ENCODE measurements at places on chromosomes 6 and 20. TPM values are rescaled to one million over a fixed set of nuclear protein-coding genes. Genes with fewer than 3 reads are reported as not detected.
A peak's percentile ranks its signal among the peaks of the same experiment; 100 is the strongest.

DNA sequence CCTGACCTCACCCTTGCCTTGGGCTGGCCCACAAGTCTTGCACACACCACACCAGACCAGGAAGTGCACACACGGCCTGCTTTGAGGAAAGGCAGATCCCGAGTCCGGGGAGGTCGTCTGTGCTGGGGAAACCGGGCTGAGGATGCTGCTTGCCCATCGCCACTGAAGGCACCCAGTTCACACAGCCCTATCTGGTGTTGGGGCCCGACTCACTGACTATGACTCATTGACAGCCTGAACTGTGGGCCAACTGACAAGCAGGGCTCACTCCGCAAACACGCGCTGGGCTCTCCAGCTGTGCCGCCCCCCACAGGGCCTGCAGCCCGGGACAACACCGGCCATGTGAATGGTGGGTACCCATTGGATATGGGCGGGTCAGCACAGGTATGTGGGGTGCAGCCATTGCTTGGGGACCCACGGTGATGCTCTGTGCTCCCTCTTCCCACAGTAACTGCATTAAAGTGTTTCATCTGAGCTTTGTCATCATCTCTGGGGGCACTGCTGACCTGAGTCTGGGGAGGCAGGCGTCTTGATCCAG is 1.6 kb downstream of the SAMD10 start:
- no peak for DNase-seq

DNA sequence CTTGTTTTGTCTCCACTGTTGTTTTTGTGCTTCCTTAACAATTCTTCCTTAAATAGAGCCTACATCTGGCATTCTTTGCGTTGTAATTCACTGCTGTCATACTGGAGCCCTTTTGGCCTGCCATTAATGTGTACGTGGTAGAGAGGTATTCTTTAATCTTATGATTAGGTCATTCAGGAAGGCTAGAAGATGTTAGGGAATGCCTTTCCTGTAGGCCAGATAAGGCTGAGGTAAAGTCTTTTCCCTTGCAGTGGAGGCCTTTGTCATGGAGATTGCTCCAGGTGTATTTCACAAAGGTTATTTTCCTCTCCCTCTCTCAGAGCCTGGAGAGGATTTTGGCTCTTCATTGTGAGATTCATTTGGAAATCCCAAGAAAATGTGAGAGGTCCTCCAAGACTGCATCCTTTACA is 146.9 kb downstream of the FUT9 start:
- no peak for DNase-seq

DNA sequence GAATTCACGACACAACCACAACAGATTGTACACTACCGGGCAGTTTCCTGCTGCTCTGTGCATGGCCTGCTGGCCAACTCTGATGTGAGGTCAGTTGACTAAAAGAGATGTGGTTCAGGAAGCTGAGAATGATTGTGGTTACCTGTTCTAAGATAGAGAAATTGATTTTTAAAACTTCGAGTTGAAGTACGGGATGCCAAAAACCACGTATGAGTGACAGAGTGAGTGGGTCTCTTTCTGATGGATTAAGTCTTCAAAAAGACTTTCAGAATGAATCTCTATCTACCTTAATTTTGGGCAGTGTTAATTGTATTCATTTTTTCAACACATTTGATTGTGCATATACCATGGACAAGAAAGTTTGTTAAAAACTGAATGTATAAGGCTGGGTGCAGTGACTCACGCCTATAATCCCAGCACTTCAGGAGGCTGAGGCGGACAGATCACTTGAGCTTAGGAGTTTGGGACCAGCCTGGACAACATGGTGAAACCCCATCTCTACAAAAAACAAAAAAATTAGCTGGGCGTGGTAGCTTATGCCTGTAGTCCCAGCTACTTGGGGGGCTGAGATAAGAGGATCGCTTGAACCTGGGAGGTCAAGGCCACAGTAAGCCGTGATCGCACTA is 121.2 kb downstream of the SGK1 start:
- DNase-seq = no peak

DNA sequence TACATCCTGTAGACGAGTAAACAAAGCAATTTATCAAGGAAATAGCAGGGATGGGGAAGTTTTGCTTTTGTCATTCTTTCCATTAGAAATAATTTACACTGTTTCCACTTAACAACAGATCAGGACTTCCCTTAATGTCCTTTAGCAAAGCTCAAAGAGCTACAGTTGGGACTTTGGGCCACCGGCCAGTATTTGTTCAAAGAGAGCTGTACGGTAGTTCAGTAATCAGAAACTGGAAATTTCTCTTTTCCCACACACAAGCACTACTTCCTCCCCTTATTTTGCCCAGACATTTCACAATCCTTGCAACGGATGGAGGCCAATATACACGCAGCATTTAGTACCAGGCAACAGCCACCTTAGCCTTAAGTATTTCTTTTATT is 12.1 kb upstream of the HINT3 start:
- DNase-seq = no peak

- DNase-seq = peak; percentile 69
These were observed 607.1 kb downstream of the COL12A1 start for GRCh38 chr6:74598462-74599393.

DNA sequence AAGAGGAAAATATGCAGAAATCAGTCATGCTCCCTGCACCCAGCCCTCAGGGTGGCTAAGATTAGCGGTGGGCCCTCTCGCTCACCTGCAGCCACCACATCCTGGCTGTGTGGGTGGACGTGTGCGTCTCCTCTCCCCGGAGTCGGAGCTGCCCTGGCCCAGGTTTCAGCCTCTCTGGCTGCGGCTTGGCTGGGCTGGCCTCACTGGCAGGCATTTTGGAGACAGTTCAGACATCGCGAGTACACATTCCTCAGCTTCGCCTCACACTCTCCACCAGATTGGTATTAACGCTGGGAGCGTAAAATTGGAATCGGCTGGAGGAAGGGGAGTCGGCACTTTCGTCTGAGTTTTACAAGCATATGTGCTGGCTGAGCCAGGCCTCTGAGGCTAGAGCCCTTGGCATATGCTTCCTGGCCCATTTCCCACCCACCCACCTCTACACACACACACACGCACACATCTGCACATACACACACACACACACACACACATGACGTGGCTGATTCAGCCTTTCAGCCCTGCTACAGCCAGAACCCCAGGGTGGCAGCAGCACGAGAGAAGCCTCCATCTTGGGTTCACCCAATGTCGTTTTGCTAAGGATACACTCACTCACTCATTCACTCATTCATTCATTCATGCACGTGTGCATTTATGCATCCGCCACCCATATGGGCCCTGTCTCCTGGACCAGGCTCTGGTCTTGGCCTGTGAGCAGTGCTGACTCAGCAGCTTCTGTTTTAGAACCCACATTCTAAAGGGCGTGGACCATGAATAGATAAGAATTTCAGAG is 42.9 kb downstream of the BCAS4 start:
- DNase-seq = peak; percentile 95

GRCh38 chr6:5338177-5338960 is 77.1 kb downstream of the FARS2 start:
- no peak for DNase-seq

- no peak for DNase-seq
These were observed 14.1 kb downstream of the SCML4 start for GRCh38 chr6:107809966-107810365.

SLC35D3 gene
- polyA plus RNA-seq = not detected

MYT1 gene
- not detected for polyA plus RNA-seq

Measured in BJ (cell line).